ENCODE measurements at places on chromosomes 7 and 10.

GRCh38 chr7:149495785-149496641, 1.6 kb downstream of the ZNF746 start:
- DNase-seq = peak; percentile 82

DNA sequence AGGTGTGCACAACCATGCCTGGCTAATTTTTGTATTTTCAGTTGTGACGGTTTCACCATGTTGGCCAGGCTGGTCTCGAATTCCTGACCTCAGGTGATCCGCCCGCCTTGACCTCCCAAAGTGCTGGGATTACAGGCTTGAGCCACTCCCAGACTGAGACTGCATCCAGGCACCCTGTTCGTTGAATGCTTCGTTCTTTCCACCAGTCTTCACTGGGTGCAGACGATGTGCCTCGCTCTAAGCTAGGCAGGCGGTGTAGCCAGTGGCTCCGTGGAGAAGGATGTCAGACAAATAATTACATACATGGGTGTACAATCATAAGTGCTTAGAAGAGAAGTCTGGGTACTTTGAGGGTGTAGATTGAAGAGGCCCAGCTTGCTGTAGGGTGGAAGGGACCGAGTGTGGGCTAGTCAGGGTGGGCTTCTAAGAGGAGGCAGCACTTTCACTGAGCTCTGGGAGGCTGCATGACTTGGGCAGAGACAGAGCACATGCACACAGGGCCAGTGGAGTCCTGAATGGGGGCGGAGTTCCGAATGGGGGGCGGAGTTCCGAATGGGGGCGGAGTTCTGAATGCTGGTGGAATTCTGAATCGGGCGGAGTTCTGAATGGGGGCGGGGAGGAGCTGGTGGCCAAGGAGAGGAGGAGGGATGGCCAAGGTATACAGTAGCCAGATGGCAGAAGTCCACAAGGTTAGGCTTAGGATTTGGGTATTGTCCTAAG, 74.3 kb downstream of the COL26A1 start:
- no peak for DNase-seq

- no peak for DNase-seq
Observed at GRCh38 chr10:126564326-126564888, 106.1 kb downstream of the C10orf90 start.

DNA sequence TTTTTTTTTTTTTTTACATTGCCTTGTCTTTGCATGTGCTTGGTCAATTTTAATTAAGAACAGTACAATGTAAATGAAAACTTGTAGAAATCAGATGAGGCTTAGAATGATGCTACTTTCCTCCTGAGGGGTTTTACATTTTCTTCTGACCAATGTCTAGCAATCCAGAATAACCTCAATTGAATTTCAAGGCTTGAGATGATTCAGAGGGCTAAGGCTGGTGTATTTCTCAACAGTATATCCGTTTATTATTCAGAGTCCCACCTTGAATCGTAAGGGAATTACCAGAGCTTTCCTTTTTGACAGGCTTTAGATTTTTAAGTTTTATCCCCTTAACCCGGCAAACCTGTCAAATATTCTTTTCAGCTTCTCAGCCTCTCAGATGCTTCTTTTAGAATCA, 231.2 kb upstream of the STK17A start:
- no peak for DNase-seq

All from astrocyte of the spinal cord (primary cell).